ENCODE measurements at places on chromosomes 3 and 15.

- no peak for DNase-seq
These were observed 15.9 kb downstream of the CSRNP1 start for GRCh38 chr3:39137435-39137936.

DNA sequence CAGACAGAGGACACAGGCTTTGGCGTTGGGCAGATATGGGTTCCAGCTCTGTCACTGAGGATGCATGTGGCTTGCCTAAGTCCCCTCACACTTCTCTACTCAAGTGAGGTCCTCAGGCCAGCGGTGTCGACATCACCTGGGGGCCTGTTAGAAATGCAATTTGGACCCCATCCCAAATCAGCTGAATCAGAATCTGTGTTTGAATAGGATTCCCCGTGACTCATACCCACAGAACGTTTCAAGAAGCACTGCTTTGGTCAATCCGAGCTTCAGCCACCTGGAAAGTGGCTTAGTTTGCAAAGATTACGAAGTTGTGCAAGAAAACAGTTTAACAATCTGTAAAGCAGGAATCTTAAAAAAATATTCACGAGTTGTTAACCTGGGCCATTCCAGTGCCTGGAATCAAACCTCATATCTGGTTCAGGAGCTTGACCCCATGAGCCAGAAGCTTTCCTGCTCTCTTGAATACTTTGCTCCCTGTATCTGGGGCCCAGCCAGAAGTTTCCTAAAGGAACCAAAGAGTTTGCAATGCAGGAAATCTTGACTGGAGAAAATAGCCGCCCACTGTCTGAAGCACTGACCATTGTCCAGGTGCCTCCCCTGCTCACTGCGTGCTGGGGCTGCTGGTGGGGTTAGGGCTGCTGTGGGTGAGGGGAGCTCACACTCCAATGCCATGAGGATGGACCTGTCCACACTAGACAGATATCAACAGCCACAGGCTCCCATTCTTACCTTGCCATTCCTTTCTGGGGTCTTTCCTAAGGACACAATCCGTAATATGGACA lies 208.5 kb upstream of the LINGO1 start:
- DNase-seq: no peak

- no peak for DNase-seq
These were observed 1.5 kb downstream of the ATP1B3 start for GRCh38 chr3:141877911-141878310.

- DNase-seq: no peak
These were observed 1072.2 kb downstream of the FHIT start for GRCh38 chr3:60178931-60179653.

GRCh38 chr3:134253475-134254226 lies 3.0 kb upstream of the RYK start:
- DNase-seq: no peak

DNA sequence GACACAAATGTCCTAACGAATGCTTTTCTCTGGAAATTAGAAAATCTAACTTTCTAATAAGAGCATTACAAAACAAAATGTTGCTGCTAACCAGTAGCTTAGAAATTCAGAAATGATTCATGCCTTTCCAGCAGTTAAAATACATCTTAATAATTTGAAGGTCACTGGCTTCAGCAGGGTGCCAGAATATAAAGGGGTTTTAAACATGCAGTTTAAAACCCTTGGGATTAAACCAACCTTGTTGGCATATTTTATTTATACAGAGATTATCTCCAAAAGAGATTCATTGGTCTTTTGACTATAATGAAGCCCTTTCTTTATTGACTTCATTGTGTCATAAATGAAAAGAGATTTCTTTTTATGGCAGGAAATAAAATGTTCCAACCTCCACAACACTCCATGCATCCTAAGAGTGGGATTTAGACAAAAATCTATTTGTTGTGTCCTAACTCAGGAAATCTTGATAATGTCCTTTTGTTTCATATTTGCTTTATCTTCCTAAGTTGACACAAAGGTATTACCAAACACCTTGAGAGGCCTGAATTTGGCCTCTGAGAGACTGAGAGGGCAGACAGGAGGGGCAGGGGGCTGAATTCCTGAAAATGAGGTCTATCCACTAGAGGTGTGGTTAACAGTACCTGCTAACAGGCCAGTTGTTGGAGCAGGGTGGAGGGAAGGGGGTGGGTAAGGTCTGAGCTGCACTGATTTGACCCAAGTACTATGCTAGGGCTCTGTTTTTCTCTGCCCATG lies 124.4 kb downstream of the FEZF2 start:
- no peak for DNase-seq

GRCh38 chr15:59723687-59724346 lies 34.7 kb upstream of the BNIP2 start:
- DNase-seq: no peak

DNA sequence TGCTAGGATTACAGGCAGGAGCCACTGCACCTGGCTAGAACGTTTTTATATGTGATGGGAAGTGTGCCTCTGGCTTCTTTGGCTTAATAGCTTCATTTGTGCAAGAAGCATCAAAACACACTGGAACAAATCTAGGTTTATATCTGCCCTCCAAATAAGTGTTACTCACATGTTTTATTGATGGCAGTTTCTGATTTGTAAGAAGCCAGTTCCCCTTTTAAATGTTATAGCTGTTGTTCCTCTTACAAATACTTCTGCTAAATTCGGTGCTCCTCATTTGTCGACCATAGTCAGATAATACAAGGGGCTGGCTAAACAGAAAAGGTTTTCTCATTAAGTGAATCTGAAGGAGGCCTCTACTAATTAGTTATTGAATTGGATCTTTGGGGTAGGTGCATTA lies 307.1 kb upstream of the SEMA6D start:
- no peak for DNase-seq

DNA sequence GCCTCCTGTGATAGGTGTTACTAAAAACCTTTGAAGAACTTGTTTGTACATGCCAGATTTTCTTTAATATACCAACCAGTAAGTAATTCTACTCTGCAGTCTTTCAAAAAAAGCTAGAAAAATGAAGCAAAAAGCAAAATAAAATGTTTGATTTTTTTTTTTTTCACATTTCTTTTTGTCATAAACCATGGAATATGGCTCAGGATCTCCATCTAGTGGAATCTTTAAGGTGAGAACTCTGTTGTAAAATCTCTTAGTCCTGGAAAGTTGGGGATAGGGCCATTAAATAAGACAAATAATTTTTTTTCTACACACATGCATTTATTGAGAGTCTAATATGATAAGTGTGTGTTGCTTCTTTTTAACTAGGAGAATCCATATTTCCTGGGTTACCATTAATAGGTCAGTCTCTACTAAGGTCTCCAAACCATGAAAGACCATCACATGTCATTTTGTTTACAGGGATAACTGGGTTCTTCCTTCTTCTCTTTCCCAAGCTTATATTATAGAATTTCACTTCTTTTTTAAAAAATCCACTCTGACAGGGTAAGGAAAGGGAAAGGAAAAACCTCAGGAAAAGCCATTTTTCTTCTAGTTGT lies 84.6 kb downstream of the SLC9A9 start:
- no peak for DNase-seq

DNA sequence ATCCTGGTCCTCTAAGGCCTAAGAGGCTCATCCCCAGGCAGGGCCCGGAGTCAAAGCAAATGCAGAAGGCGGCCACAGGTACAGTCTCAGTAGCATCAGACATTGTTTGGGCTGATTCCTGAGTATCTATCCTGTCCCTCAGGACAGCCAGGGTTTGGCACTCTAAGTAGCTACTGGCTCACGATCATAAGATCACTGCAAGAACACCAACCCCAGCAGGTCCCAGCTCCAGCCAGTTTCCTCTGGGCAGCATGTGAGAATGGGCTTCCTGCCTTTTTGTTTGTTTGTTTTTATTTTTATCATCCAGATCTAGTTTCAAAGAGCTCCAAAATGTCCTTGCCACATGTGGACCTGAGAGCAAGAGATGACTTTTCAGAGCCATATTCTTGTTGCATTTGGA lies 32.7 kb downstream of the LRRFIP2 start:
- DNase-seq: no peak

- DNase-seq: no peak
These were observed 6.8 kb upstream of the DUSP7 start for GRCh38 chr3:52063026-52063723.

- DNase-seq: no peak
These were observed 31.1 kb upstream of the BLOC1S6 start for GRCh38 chr15:45555934-45556608.

GRCh38 chr15:74396445-74397238 lies 29.2 kb upstream of the CYP11A1 start:
- no peak for DNase-seq

DNA sequence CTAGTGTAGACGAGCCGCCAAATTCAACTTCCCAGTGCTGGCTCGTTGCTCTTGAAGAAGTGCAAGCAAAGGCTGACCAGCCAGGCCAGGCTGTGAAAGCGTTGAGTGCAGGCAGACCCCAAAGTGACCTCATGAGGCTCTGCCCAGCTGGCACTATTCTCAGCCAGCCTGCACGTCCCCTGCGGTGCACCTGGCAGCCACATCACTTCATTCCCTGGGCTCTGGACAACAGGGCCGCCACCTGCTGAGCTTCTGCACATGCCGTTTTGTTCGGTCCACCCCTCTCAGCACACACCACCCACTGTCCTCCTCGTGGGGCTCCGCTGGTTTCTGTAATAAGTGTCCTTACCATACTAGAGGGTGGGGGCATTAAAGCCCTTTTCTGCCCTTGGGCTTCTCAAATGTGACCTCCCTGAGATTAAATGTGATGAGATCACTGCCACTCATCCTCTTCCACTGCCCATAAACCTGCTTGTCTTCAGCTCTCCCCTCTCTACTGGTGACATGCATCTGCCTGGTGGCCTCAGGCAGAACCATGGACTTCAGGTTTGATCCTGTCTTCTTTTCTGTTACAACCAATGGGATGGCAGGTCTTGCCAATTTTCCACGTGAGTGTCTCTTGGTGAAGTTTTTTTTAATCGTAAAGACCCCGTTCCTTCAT lies 6.1 kb downstream of the RASGRF1 start:
- peak; percentile 63 for DNase-seq
